ENCODE measurements at places on chromosomes 7 and 10.

DNA sequence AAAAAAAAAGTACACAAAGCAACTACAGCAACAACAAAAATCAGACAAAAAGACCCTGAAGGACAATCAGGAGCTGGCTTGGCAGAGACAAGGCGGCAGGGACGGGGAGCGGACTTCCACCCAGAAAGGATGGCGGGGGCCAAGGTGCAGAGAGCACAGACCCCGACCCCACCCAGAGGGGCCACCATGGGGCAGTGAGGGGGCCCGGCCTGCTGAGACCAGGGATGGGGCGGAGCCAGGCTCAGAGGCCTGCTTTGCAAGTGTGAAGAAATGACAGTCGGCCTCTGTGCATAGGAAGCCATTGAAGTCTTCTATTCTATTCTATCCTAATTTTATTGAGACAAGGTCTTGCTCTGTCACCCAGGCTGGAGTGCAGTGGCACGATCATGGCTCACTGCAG lies 82.0 kb downstream of the ELFN1 start:
- no peak for DNase-seq

- DNase-seq, result no peak
Measured at GRCh38 chr7:100822236-100823139, 4.8 kb downstream of the EPHB4 start.

DNA sequence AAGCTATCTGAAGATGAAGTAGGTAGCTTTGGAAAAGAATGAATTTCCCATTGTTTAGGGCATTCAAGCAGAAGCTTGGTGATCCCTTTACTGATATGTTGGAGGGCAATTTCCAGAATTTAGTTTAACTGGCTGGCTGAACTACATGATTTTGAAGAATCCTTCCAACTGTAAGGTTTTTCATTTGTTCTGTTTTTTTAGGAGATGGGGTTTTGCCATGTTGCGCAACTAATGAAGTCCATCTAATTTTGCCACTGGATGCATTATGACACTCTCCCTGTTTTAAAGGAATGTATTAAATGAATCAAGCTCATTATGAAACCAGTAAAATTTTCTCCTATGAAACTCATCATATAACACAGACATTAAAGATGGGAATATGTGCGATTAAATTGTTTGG lies 6.1 kb upstream of the DDX50 start:
- DNase-seq, result no peak

GRCh38 chr10:116245156-116245555 lies 27.9 kb downstream of the GFRA1 start:
- no peak for DNase-seq

- DNase-seq, result no peak
Measured at GRCh38 chr10:860519-860918, 71.0 kb downstream of the LARP4B start.

- no peak for DNase-seq
Measured at GRCh38 chr10:11093771-11094736, 76.4 kb downstream of the CELF2 start.

DNA sequence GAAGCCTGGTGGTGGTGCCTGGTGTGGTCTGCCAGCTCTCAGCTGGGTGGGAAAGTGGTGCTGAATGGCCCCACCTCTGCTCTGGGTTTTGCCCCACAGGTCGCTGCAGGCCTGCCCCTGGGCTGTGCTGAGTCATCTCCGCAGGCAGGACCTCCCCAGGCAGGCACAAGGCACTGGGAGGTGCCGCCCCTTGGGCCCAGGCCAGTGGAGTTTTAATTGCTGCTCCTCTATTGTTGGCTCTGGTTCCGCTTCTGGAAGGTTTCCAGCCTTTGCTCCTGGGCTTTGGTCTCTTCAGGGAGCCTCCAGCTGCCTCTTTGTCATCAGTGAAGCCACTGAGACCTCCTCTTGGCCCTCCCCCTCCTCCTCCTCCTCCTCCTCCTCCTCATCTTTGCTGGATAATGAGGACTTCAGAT lies 180.3 kb upstream of the GRB10 start:
- DNase-seq, result no peak

GRCh38 chr10:47123716-47124288 lies 176.2 kb upstream of the GDF10 start:
- no peak for DNase-seq

DNA sequence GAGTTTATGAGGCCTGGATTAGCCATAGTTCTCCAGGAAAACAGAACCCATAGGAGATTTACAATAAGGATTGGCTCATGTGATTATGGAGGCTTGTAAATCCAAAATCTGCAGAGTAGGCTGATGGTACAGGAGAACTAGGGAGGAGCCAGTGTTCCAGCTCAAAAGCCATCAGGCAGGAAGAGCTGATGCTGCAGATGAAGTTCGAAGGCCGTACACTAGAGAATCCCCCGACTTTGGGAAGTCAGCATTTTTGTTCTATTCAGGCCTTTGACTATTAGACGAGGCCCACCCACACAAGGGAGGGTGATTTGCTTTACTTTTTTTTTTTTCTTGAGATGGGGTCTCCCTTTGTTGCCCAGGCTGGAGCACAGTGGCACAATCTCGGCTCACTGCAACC lies 37.6 kb downstream of the KIN start:
- DNase-seq, result no peak
